Large intestine (tissue), 12 donors: ENCODE measurements at places on chromosomes 3 and 15.

GRCh38 chr3:104520228-104520655, 846.5 kb upstream of the ALCAM start:
- DNase-seq: no peak

- DNase-seq: no peak
Observed at GRCh38 chr3:106033654-106034053, 164.8 kb upstream of the CBLB start.

- no peak for DNase-seq
Observed at GRCh38 chr3:159860269-159861116, 128.1 kb upstream of the IL12A start.

DNA sequence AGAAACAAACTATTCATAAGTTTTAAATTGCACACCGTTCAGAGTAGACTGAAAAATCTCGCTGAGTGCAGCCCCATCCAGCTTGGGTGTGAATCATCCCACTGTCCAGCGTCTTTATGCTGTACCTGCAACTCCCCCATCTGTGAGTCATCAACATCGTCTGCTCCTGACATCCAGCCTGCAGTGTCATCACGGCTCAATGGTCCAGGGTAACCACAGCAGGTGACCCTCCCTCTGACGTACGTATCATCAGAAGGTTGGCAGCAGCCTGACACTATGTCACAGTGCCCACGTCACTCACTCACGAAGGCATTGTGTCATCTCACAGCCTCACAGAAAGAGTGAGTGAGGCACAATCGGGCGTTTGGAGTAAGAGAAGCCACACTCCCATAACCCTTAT, 65.2 kb downstream of the TPRA1 start:
- DNase-seq: no peak
